ENCODE measurements at places on chromosomes 1 and 21.

DNA sequence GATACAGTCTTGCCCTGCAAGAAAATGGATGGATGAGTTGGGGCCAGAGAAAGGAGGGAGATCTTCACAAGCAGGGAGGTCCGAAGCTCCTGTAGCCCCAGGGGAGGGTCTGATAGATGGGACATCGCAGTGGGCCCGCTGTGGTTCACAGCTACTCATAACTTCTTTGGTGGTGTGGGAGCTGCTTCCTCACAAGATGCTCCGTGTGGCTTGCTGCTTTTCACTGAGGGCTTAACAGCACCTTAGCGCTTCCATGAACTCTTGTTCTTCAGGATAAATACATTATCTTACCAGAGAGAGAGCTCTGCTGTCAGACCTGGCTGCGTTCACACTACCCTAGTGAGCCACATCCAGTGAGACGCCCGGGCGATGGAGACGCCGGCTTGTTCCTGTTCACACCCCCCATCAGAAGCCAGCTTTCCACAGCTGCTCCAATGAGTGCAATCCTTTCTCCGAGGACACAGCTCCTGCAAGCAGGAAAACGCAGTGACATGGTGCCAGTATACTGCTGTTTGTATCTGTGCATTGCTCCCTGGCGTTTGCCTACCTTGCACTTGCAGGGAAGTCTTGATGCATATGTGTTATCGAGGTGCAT, 599.8 kb downstream of the AJAP1 start:
- DNase-seq = no peak

DNA sequence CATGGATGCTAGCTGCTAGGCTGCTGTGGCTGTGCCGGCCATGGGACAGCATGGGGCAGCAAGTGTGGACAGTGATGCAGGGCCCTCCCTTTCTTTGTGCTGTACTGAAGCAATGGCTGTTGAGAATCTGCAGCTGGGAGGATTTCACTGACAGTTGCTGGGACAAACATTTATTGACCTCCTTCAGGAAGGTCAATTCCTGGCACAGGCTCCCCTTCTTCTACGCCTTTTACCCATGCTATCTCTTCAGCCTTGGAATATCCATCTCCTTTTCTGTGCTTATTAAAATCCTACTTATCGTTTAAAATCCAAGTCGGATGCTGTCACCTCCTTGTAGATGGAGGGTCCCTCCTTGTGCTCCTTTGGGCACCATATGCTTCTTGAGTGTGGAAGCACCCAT, 213.1 kb upstream of the USP24 start:
- no peak for DNase-seq

GRCh38 chr1:231216498-231216897, 24.5 kb upstream of the GNPAT start:
- DNase-seq = no peak

- no peak for DNase-seq
Measured at GRCh38 chr1:166844791-166845190, 5.5 kb downstream of the POGK start.

- DNase-seq = no peak
Measured at GRCh38 chr1:212364985-212365384, 49.7 kb downstream of the PACC1 start.

GRCh38 chr1:198680174-198680875, 41.5 kb downstream of the PTPRC start:
- no peak for DNase-seq
